Colonic mucosa (tissue), 4 donors: ENCODE measurements at places on chromosomes 6 and 20. TPM values are rescaled to one million over a fixed set of nuclear protein-coding genes. Genes with fewer than 3 reads are reported as not detected.

Gene ADTRP
- total RNA-seq, result 79.9 TPM

Gene ADGB
- total RNA-seq, result 0.57 TPM

Gene FOXS1
- 0.48 TPM for total RNA-seq

Gene SLC35F1
- 1.1 TPM for total RNA-seq

Gene TTK
- total RNA-seq, result 25.3 TPM

Gene PRR18
- total RNA-seq, result not detected

Gene STK35
- 26.7 TPM for total RNA-seq

Gene SCRT2
- total RNA-seq, result not detected

Gene MDC1
- total RNA-seq, result 14.0 TPM

DNA sequence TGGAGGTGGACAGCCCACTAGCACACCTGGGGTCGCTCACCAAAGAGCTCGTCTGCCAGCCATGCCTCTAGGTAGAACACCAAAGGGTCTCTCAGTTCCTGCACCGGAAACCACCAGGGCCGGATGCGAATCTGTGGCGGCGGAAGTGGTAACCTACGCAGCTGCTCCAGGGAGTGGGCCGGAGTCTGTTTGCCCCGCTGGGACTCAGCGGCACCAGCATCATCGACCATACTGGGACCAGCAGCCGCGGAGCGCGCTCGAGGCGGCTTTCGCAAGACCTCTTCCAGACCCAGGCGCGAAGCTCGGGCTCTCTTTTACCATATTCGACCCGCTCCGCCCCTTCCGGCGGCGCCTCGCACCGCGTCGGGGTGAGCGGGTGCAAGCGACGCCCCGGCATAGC, at the start of gene OOEP:
OOEP (minus strand) TSS at position 335 of the 400 bp plus-strand sequence; CDS start at position 230, 105 bp downstream.
- no peak for DNase-seq

DNA sequence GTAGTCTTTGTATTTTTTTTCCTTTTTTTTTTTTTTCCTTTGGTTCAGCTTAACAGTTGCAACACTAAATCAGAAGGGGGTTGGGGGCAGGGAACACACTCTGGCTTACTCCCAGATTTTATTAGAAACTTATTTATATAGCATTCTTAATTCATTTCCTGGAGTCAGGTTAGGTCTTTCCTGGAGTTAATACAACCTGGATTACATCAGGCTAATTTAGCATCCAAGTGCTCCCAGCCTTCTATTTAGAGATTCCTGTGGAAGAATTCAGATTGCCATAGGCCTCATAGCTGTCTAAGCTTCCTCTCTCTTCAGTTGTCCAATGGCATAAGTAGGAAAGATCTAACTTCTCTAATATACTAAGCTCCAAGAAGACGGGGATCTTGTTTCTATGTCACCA, 35.8 kb upstream of the PKHD1 start:
- DNase-seq, result no peak

- peak; percentile 85 for DNase-seq
Observed at GRCh38 chr6:142944124-142945048, 590 bp downstream of the HIVEP2 start.

DNA sequence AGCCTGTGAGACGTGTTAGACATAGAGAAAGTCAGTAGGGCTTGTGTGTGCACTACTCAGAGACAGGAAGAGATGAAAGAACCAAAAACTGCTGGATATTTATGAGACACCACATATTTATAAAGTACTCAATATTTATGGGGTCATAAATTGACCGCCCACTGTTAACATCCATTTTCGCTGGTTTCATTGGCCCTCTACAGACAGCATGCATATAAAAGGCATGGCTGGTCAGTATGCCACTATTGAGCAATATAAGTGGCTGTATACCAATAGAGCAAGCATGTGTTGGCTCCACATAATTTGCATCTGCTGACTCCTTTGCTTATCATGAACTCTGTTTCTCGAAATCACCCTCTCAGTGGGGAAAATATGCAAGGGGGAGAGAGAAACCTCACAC, 110.3 kb upstream of the BTN3A2 start:
- no peak for DNase-seq

DNA sequence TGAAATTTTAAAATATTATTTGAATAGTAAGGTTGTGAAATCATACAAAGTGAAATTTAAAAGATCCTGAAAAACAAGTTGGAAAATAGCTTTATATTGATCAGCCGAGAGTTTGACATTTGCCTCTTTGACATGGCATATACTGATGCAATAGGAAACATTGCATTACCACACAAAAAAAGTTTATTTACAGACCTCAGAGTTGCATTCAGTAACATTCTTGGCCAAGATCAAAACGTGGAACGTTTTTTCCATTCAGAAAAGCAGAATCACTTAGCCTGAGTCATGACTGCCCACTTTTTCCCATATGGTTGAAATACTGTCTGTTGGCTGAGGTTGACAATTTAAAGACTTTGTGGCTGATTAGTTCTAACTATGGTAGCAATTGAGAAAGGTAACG, 55.1 kb upstream of the BACH2 start:
- DNase-seq, result no peak
